ENCODE measurements at places on chromosomes 1 and 21.

DNA sequence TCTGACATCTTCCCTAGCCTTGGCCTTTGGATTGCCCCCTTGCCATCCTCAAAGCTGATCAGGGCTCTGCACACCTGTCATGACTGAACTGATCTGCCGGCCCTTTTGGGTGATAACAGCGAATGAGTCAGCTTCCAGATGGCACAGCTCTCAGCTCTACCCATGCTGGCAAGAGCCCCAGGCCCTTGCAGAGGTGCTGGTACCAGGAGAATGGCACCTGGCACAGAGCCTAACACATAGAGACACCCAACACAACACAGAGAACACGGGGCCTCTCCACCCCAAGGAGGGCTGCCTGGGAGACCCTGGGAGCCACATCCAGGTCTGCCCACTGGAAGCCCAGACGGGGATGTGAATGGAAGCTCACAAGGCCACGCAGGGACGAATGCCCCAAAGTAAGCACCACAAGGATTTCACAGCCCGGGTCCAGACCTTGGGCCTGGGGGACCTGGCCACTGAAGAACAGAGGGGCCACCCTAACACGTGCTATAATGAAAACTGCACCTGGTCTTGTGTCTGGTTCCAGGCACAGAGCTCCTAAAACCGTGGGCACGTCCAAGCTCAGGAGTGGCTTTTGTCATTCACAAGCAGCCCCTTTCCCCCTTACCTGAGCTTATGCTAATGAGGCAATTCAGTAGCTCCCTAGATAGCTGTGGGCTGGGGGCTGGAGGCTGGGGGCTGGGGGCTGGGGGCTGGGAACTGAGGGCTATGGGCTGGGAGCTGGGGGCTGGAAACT lies 160.5 kb downstream of the NPHP4 start:
- DNase-seq: no peak

DNA sequence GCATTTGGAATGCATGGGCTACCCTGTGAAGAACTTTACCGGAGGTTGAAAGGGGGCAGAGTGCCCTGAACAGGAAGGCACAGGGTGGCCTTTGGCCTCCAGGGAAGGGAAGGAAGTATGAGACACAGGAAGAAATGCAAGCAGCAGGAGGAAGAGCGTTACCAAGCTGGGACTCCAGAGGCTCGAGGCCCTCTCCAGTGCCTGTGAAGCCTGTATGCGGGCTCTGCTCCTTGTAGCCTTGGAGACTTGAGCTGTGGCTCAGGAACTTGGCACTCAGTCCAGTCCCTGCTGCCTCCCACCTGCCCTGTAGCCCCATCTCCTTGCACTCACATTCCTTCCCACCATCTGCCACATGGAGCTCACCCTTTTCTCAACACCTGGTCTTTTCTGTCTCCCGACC lies 33.5 kb upstream of the RNF19B start:
- no peak for DNase-seq

DNA sequence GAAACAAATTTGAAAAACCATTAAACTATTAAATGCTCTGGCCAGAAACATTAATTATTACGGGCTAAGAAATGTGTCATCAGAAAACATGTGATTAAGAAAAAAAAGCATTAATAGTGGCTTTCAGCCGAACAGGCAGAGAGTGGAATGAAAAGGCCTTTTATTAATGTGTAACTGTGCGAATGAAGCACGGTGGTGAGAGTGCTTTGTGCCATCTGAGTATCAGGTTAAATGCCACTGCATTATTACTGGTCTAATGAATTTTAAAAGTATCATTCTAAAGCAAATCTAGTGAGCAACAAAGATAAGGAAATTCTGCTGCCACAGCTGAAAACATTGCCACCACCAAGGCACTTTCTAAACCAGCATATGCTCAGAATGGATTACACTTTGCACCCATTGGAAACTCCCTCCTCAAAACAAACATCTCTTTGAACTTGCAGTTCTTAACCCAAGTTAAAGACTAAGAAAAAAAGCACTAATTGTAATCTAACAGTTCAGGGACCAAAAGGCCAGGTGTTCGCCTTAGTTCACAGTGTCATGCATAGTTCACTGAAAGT lies 30.0 kb upstream of the SSX2IP start:
- DNase-seq: no peak

GRCh38 chr1:27141266-27142003 lies 13.5 kb downstream of the SLC9A1 start:
- no peak for DNase-seq

DNA sequence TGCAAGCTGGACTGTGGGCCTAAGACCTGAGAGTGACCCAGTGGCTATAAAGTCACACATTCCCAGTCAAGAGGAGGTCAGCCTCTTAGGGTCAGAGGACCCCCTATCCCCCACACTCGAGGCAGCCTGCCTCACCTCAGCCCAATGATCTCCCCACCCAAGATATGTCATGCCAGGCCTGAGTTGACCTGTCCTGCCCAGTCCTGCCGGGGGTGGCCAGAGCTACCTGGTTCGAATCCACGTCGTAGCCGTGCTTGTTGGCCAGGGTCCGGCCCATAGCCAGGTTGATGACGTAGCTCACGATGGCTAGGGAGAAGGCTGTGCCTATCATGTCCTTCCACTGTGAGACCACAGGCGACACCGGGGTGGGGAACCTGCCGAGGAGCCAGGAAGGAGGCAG lies 15.6 kb downstream of the SLC26A9 start:
- DNase-seq: no peak

GRCh38 chr1:12285496-12286143 lies 55.8 kb downstream of the VPS13D start:
- no peak for DNase-seq

DNA sequence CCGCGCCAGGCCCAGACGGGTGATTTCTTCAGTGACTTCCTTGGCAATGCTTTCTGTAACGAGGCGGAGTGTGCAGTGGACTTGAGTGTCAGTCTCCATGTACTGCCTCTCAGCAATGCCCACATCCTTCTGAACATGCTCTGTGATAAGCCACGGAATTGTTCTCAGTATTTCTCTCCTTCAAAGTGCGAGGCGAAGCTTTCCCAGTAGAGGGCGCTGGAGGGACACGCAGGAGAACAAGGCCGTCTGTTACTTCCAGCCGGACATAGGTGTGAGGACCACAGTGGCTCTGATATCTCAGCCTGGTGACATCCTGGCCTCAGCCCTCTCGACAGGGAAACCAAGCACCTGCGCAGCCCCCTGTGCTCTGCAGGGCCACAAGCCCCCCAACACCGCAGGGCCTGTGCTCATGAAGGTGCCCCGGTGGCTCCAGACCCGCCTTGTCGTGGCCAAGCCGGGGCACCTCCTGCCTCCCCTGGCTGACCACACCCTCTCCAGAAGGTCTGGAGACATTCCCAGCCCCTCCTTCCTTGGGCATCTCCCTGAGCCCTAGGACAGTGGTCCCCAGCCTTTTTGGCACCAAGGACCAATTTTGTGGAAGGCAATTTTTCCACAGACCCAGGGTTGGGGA lies 46.1 kb upstream of the BACE2 start:
- peak; percentile 58 for DNase-seq

DNA sequence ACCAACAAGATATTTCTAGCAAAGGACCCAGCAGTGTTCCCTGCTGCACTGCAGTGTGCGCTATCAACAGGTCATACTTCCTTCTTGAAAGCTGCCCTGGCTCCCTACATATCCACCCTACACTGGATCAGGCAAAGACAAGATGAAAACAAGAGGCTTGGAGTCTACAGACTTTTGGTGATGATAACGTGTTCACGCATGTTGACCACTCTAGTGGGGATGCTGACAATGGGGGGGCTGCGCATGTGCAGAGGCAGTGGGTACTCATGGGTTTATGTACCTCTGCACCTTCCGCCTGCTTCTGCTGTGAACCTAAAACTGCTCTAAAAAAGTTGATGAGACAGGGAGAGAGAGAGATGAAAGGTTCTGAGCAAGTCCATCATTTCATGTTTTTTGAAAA lies 5.5 kb downstream of the ENO1 start:
- DNase-seq: no peak

- no peak for DNase-seq
Measured at GRCh38 chr1:220999872-221000863, 120.9 kb downstream of the HLX start.

- DNase-seq: no peak
Measured at GRCh38 chr1:245763873-245764331, 609.1 kb downstream of the KIF26B start.

DNA sequence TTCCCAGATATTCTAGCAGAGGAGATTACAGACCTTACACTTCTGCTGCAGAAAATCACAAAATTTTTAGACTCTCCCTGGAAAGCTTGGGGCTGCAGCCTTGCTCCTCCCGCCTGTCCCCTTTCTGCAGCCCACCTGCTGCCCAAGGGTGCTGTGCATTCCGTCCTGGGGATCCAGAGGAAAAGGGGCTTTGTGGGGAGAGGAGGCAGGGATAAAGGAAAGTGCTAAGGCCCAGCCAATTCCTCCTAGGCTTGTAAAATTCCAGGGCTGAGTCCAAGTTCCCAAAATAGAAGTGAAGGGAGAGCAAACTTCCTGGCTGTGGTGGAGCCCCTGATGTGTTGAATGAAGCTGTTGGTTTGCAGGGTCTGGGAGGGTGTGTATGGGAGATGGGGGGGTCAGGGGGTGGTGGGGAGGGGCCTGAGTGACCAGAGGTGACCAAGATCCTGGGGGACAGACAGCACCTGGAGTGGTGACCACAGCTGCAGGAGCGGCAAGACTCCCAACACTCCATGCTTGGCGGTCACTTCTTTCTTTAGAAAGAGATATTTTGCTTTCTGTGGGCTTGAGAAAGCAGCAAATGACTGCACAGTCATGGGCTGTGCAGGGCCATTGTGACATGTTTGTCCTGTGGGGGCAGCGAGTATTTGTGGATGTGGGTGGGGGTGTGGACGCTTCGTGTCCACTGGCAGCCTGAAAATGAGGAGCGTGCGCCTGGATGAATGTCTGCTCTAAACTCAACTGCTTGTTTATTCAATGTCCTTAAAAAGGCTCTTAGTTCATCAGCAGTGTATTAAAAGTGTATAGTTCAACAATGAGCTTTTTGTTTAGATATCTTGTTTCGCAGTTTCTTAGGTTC lies 68.4 kb downstream of the TLR5 start:
- no peak for DNase-seq

- DNase-seq: no peak
Measured at GRCh38 chr1:156433602-156434001, 64.6 kb downstream of the RHBG start.

DNA sequence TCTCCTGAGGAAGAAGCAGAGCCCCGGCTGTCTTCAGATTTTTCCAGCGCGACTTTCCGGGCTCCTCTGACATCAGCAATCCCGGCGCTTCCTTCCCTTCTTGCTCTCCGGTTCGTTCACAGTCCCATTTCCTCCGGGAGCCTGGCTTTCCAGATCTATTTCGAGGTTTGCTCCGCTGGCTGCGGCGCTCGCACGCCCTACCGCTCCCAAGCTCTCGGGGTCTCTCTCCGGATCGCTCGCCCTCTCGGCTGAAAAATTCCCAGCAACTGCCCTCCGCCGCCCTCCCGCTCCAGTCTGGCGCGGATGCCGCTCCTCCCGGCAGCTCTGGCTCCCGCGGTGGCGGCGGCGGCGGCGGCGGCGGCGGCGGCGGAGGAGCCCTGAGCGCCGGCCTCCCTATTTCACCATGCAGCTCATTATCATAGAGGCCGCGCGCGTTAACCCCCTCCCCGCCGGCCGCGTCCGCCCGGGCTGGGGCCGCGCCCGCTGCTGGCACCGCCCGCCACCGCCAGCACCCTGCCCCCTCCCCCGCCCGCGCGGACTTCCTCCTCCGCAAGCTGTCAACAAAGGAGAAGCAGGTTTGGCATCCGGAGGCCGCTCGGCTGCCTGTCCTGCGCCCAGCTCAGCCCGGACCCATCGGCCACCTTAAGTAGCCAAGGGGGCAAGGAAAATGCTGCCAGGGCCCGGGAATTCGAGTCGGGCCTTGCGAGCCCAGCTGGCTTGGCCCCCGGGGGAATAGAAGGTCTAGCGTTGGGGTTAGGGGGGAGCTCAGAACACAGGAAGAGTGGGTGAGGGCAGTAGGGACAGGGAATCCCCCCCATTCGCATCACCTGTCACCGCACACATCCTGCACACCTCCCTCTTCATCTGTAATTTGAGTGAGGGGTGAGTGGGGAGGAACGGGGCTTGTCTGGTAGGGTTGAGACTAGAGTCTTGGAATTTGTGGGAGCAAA lies at the start of gene PLXNA2:
PLXNA2 (minus strand) TSS at position 418 of the 950 bp plus-strand sequence. CDS start 26,462 bp downstream, outside the sequence.
- DNase-seq: peak; percentile 36

GRCh38 chr1:1143636-1144035 lies 27.7 kb upstream of the C1orf159 start:
- no peak for DNase-seq

DNA sequence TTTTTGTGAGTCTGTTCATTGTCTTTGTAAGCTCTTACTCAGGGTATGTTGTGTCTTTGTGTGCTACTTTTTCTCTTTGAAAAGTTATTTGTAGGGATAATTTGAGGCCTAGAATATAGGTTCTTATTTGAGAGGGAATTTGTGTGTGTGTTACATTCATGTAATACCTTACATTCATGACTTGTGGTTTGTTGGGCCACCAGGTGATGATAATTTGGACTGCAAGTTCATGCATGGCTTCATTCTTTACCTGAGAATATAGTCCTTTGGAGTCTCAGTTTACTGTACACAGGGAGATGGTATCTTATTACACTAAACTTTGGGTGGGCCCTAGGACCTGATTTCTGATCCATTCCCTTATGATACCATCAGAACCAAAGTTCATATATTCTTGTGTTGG lies 51.8 kb upstream of the FASLG start:
- DNase-seq: no peak

DNA sequence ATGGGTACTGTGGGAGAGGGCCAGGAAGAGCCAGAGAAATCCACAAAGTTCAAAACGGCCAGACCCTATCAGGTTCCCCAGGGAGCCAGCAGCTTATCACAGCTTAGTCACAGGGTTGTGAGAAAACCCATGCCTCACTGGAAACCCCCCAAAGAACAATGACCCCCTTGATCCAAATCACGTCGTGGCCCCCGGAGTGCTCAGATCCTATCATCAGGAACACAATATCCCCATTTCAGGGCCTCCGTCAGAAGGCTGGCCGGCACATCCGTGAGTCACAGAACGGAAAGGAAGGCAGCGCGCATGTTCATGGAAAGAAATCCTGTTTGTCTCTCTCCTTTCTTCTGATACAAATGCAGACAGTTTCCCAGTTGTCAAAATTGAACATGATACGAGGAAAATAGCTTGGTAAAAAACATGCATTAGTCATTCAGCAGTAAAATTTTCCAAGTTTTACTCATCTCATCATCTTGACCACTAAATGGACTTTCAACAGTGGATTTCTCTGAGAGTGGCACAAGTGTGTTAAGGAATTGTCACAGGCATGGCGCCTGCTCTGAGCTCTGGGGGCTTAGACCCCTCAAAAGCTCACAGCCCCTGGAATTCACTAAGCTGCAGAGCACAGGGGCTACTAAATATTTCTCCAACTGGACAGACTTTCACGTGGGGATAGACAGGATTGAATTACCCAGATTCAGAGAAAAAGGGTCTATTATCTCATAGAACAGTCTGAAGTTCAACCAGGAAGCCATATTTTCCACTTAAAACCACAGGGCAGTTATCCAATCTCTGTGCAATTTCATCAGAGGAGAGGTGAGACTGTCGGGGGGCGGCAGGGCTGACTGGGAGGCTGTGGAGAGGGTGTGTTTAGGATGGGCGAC lies 124.8 kb downstream of the RIPK4 start:
- no peak for DNase-seq

DNA sequence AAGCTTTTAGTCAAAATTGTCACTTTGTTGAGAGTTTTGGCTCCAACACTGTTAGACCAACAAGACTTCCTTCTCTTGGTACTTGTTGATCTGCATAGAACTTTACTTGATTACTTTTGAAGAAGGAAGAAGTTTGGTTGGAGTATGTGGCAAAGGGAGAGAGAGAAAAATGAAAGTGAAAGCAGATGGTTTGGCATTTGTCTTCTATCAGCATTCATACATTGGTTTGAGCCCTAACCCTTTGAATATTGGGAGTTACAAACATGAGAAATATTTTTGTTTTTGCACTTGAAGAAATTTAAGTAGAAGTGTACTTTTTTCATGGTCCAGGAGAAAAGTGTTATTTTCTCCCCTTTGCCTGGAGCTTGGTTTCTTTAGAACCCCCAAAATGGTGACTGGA lies 169.8 kb downstream of the ADGRL4 start:
- no peak for DNase-seq

Data from NCI-H748 treated with DMSO at 0.1 percent for 48 hours (cell line).